Caki2 (cell line): ENCODE measurements at places on chromosomes 11 and 22.

- DNase-seq, result peak; percentile 8
These were observed 47.6 kb downstream of the HEPHL1 start for GRCh38 chr11:94068764-94069163.

- DNase-seq, result no peak
These were observed 342.7 kb downstream of the AASDHPPT start for GRCh38 chr11:106420048-106420665.

- no peak for DNase-seq
These were observed 24.2 kb upstream of the MUC5B start for GRCh38 chr11:1198561-1199240.

GRCh38 chr11:114796954-114797721, 118.8 kb downstream of the NXPE2 start:
- DNase-seq, result no peak

GRCh38 chr11:42170601-42171000, 711.1 kb upstream of the LRRC4C start:
- DNase-seq, result no peak

- peak; percentile 67 for DNase-seq
These were observed 66.2 kb downstream of the THAP12 start for GRCh38 chr11:76314741-76315090.

- peak; percentile 64 for DNase-seq
These were observed 26.7 kb downstream of the CD44 start for GRCh38 chr11:35165423-35166368.

DNA sequence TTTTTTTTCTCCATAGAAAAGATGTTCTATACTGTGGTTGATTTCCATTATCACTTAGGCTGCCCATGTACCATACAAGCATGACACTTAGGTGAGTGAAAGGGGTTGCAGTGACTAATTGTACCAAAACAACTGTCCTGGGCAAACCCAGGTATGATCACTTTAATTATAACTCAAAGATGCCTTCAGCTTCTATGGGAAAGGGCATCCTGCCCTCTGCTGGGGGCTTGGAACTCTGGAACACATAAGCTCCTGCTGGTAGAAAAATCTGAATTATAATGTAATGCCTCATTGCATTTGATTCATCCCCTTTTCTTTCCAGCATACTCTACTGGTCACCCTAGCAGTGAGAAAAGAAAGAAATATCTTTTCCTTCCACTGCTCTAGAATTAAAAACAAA, 206.3 kb downstream of the DDX10 start:
- DNase-seq, result no peak

- DNase-seq, result no peak
These were observed 98.1 kb downstream of the RNF169 start for GRCh38 chr11:74846770-74847169.

GRCh38 chr11:62077132-62077531, 46.7 kb upstream of the INCENP start:
- DNase-seq, result no peak

GRCh38 chr11:127919206-127920000, 668.0 kb downstream of the ETS1 start:
- DNase-seq, result peak; percentile 3

DNA sequence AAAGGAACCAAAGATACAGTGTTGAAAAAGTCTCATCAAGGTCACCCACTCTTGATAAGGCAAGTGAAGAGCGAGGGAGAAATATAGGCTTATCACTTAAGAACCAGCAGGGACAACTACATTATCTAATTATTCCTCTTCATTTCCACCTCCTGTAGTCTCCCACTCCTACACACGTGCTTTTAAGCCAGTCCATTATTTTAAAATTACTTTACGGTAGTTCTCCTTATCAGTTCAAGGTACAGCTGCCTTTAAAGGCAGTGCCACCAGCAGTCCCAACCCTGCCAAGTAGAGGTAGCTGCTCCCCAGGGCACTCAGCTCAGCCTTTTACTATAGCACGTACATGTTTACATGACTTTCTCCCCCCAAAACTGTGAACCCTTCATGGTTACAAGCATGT, 161.5 kb upstream of the BLID start:
- no peak for DNase-seq

- DNase-seq, result no peak
These were observed 1394.0 kb downstream of the BRD1 start for GRCh38 chr22:48433647-48434046.

DNA sequence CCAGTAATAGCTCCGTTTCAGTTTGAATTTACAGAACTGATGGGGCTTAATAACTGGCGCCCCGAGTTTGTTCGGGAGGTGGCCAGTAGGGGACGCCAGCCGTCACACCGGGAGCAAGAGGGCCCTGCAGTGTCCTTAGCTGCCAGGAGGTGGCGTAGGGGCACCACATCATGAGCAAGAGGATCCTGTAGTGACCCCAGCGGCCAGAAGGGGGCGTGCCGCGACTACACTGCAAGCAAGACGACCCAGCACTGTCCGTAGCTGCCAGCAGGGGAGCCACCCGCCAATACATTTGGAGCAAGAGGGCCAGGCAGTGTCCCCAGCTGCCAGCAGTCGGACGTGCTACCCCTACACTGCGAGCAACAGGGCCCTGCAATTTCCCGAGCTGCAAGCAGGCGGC, 663.7 kb upstream of the B3GAT1 start:
- peak; percentile 36 for DNase-seq

GRCh38 chr11:33774736-33775466, 581 bp upstream of the FBXO3 start:
- DNase-seq, result no peak

GRCh38 chr11:6505577-6506240, 8.6 kb downstream of the DNHD1 start:
- DNase-seq, result peak; percentile 23
